ENCODE measurements at places on chromosomes 7 and 10.

- peak; percentile 34 for DNase-seq
Observed at GRCh38 chr10:102065561-102066398, 631 bp downstream of the HPS6 start.

DNA sequence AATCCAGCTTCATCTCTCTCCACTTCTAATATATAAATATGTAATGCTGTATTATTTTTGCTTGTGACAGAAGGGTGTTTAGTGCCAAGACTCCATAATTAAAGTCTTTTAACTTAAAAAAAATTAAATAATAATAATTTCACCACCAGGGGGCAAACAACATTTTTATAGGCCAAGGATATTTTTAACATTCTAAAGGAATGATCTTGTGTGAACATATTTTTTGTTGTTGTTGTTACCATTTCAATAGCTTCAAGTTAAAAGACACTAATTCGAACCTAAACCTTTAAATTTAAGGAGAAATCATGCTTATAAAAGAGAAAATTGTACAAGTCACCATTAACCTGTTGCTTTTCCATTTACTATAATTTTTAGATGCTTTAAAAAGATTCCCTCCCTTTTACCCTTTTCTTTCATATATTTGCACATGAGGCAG is 7.5 kb upstream of the DNAJC1 start:
- peak; percentile 58 for DNase-seq

DNA sequence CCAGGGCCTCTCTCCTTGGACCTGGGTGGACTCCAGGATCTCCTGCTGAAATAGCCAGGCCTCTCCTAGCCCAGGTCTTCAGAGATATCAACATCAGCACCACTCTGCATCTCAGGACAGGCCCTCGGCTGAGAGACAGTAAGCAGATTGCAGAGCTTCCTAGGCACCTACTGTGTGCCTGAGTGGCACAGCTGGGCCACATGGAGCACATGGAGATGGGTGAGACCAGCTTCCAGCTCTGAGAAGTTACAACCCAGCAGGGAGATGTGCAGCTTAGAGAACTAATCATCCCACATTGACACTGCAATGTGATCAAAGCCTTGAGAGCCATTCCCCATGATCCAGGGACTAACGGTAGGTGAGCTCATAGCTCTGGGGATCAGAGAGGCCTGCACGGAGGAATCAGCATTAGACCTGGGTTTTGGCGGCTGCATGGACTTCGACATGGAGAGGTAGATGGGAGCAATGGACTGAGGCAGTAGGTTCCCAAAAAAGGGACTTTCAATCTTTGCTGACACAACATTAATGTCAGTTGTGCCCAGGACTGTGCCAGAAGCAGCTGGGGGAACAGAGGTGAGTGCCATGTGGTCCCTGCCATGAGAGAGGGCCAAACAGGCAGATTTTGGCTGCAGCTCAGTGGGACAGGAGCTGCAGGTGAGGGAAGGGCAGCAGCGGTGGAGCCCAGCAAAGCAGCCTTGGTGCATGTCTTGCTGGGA is 76.0 kb upstream of the LEP start:
- DNase-seq, result no peak

DNA sequence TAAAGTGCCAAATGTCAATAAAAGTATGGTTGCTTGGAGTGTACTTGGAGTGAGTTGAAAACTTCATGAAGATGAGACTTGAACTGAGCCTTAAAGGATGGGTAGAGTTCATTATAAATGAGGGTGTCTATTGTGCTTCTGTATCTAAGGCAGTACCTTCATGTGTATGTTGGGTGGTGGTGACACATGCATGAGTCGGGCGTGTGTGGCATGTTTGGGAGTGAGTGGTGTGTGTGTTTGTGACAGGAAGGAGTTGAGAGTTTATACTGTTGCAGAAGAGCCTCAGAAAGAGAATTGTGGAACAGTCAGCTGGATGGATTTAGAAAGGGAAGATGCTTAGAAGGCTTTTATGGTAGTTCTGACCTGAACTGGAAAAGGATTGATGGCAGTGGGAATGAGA is 6.0 kb upstream of the ZRANB1 start:
- no peak for DNase-seq

DNA sequence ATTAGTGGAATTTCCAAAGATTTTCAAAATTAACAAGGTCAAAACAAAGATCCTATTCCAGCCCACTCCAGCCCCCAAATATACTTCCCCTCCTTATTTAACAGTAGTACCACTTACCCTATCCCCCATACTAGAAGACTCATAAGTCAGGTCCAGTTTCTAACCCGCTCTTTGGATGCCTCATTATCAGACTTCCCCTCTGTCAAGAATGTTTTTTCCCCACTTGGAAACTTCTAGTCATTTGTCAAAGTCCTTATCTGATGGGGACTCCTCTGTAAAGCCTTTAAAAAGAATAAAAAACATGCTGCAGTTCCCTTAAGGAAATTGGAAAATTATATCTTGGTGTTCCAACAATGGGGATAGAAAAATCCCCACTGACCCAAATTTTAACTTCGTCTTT is 70.1 kb downstream of the IMMP2L start:
- DNase-seq, result no peak

GRCh38 chr10:2294739-2295138 is 557.4 kb upstream of the ADARB2 start:
- no peak for DNase-seq

DNA sequence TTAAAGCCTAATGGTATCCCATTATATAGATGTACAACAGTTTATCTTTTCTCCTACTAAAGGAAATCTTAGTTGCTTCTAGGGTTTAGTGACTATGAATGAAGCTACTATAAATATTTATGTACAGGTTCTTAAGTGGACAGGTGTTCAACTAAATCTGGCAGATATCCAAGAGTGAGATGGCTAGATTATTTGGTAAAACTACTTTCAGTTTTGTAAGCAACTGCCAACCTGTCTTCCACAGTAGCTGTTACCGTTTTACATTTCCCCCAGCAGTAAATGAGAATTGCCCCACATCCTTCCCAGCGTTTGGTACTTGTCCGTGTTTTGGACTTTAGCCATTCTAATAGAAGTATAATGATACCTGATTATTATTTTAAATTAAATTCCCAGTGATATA is 144.9 kb upstream of the MAGI2 start:
- DNase-seq, result no peak

- DNase-seq, result no peak
Observed at GRCh38 chr10:114256822-114257221, 17.8 kb downstream of the VWA2 start.

- DNase-seq, result no peak
Observed at GRCh38 chr7:87935384-87935706, 1.3 kb downstream of the ADAM22 start.

- DNase-seq, result peak; percentile 93
Observed at GRCh38 chr10:96719850-96720421, 378 bp downstream of the PIK3AP1 start.

DNA sequence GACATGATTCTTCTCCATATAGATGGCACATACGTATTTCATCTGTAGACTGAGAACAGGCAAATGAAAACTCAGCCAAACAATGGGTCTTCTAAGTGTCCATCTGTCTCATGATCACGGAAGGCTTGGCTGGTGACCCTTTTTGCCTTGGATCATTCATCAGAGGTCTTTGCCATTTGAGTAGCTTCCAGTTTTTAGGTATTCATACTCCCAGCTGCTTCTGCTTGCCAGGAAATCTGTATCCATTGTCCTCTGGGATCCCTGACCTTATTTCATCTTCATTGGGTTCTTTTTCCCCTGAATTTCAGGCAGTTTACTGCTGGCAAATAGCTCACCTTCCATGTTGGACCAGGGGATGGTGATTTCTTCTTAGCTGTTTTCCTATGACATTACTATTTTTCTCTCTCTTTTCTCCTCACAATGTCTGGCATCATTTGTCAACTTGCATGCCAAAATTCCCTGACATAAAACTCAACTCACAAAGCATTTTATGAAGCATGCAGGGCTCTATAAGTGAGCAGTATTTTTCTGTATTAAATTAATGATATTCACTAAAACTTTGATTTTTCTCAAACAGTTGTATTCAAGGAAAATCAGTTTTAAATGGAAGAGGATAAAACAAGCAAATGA is 241.2 kb downstream of the DNAJB9 start:
- DNase-seq, result no peak

GRCh38 chr10:129793996-129794395 is 170.1 kb downstream of the EBF3 start:
- DNase-seq, result no peak

GRCh38 chr10:97650726-97651125 is 10.3 kb downstream of the PI4K2A start:
- DNase-seq, result peak; percentile 37

- peak; percentile 62 for DNase-seq
Observed at GRCh38 chr7:129146237-129146979, 1.9 kb downstream of the TSPAN33 start.

DNA sequence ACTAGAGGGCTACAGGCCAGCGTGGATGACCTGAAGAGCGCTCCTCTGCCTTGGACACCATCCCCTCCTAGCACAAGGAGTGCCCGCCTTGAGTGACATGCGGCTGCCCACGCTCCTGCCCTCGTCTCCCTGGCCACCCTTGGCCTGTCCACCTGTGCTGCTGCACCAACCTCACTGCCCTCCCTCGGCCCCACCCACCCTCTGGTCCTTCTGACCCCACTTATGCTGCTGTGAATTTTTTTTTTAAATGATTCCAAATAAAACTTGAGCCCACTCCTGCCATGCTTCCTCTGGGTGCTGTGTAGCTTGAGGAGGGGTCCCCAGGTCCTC is 4.5 kb downstream of the SNCG start:
- DNase-seq, result no peak

DNA sequence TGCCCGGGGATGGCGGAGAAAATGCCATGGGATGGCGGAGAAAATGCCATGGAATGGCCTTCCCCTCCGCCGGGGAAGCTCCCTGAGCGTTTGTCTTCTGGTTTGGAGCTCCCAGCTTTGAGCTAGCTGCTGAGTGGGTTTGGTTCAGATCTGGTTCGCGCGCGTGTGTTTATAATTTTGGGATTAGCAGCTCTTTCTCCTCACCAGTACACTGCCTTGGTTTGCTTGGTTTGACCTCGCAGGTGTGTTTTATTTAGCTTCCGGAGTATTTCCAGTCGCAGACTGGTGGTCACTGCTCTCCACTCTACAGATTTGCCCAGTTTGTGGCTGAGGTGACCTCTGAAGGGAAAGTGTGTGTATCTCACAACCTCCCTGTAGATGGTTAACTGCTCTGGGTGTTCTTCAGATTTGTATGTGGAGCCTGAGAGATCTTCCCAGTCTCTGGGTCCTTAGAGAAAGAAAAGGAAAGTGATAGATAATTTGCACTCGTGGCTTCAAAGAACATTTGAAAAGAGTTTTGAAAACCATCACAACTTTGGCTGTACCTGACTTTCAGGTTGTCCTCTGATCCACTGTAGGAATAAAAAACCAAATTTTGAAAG is 597 bp downstream of the ZNF277 start:
- DNase-seq, result no peak

DNA sequence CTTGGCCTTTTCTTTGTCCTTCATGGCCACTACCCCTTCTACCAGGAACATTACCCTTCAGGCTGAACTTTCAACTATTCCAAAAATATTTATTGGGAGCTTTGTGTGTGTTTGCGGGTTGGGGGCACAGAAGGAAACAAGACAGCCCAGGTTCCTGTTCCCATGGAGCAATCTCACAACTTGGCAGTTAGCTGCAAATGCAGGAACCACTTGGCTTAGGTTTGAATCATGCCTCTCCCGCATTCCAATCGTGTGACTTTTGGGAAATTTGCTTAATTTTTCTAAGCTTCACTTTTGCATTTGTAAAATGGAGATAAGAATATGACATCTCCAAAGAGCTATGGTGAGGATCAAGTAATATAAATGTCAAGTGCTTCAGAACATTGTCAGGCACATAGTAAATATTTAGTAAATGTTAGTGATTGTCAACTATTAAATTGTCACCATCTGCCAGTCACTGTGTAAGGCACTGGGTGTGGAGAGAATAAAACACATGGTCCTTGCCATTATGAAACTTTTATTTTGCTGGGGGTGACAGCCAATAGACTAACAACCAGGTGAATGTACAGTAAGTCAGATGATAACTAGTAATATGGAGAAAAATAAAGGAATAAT is 277.1 kb downstream of the SNX13 start:
- DNase-seq, result no peak

DNA sequence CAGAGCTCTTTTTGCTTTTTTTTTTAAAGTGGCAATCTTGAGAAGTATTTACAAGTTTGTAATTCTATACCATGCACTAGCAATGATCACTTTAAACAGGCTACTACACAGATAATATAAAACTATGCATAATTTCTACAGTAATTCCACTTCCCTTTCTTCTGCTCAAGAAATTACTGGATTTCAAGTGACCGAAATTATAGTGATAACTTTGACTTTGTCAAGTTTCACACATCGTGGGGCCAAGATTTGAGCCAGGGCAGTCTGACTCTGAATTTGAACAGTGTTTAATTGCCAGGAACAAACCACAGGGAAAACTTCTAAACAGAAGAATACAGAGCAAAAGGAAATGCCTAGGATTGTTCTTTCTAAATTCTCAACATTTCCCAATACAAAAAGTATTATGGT is 288.3 kb upstream of the MKLN1 start:
- DNase-seq, result no peak

DNA sequence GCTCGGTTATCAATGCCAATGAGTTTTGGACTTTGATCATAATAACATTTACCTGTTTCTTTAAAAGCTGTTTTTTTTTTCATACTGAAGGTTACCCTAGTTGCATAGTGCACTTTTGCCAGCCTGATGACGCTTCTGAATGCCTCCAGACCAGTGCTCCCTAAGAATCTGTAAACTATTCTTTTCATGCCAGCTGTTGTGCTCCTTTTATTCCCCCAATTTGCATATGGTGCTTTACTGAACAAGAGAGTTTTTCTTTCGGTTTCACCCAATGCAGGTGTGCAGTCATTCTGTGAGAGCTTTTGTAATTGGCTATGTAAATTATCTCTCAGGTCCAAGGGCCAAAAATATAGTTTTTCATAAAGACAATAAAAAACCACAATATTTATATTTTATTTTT is 48.1 kb upstream of the GLCCI1 start:
- no peak for DNase-seq

GRCh38 chr10:80509403-80510161 is 28.1 kb upstream of the SH2D4B start:
- peak; percentile 56 for DNase-seq

DNA sequence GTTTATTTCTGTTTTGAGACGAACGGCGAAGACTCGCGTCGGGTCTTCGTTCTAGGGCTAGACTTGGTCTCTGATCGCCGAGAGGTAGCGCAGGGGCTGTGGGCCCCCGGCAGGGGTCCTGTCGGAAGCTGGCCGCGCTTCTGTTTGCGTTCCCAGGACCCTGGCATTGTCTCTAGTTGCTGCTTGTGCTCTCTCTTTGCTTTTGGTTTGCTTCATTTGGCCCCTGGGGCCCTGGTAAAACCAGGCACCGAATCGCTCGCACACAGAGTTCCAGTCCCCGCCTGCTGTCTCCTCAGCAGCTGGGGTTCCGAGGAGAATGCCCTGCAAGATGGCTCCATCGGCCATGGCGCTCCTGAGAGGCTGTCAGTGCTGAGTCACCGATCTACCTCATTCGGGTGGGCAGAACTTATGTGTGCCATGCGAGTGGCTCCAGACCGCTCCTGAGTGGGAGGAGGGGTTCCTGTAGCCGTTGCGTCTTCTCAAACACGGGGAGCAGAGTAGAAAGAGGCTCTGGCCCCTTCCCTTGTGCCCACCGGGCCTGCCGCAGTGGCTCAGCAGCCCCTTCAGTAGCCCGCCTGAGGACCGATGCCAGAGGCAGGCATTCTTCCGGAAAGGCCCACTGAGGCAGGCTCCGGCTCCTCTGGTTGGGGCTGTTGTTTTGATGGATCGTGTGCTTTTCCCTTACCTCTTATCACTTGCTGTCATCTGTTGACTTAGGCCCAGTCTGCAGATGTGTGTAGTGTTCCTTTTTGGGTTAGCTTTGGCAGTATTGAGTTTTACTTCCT is 826 bp downstream of the CHPF2 start:
- peak; percentile 75 for DNase-seq

Measured in suppressor macrophage treated with lipopolysaccharide for 4 hours (primary cell).